ENCODE measurements at places on chromosomes 2 and 18.

DNA sequence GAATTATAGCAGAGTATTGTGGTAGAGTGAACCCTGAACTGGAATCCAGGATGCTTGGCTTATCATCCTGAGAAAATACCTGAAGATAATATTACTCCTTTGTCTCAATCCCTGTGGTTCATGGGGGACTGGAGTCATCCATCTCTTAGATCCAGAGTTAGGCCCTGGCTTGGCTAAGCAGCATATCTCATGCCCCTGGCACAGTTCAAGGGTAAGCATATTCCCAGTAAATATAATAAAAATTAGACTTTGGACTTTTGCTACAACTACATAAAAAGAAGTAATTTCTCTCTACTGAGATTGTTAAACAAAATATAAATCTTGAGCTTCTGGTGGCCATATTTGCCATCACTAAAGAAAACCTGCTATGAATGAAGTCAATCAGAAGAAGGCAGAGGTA lies 47.7 kb upstream of the STK39 start:
- DNase-seq, result no peak

DNA sequence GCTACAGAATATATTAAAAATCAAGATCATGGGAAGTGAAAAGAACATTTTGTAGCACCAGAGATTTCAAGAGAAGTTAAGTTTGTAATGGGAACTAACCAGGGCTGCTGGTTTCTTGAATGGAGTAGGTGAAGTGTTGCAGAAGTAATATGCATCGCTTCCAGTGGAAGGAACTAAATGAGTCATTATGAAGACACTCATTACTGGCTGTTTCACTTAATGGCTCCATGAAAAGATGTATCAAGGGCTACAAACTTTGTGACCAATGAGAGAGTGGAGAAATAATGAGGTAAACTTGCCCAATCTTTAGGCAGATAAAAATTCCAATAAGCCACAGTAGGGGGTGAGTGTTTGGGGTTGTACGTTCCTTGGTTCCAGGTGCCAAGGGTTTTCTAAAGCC lies 380.4 kb upstream of the POU3F3 start:
- DNase-seq, result peak; percentile 34

DNA sequence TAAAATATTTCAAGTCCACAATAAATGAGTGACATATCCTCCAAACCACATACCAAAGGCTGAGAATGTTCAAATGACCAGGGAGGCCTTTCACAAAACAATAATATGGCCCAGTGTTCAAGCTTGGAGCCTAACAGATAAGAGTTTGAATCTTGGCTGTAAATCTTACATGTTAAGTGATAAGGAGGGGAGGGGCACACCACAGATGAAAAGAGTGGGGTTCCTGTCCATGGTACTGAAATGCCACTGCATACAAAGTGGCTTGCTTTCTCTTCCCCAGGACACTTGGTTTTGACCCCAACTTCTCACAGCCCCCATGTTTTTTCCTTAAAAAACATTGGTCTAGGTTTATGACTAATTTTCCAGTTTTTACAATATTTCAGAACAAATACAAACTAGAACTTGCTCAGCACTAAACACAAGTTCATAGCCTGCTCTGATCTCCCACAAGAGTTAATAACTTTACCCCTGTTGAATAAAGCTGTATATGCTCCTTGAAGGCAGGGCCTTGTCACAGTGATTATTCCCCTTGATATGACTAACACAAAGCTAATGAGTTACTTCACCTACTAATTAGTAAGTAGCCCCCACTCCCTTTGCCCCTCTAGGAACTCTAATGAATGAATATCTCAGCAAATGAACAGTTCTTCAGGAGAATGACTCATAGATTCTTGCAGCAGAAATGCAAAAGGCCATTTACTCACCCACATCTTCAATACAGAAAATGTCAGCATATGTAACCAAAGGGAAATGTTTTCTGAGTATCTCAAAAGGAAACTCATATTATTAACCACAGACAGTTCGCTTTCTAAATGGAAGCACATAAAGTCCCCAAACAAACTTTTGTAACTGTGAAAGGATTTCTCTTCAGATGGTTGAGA lies 142.2 kb downstream of the SATB2 start:
- peak; percentile 31 for DNase-seq

GRCh38 chr2:74317701-74318100 lies 25.5 kb downstream of the SLC4A5 start:
- no peak for DNase-seq

DNA sequence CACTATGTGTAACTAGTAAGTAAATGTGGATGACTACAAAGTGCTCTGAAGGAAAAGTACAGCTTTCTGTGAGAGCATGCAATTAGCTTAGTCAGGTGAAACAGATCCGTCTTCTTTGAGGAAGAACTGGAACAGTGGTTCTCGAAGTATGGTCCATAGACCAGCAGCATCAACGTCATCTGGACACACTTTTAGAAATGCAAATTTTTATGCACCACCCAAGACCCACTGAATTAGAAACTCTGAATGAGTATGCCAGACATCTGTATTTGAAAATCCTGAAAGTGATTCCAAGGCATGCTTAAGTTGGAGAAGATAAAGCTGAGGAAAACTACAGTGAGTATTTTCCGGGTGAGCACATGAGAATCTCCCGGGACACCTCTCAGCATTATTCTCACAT lies 130.7 kb upstream of the SPHKAP start:
- no peak for DNase-seq

DNA sequence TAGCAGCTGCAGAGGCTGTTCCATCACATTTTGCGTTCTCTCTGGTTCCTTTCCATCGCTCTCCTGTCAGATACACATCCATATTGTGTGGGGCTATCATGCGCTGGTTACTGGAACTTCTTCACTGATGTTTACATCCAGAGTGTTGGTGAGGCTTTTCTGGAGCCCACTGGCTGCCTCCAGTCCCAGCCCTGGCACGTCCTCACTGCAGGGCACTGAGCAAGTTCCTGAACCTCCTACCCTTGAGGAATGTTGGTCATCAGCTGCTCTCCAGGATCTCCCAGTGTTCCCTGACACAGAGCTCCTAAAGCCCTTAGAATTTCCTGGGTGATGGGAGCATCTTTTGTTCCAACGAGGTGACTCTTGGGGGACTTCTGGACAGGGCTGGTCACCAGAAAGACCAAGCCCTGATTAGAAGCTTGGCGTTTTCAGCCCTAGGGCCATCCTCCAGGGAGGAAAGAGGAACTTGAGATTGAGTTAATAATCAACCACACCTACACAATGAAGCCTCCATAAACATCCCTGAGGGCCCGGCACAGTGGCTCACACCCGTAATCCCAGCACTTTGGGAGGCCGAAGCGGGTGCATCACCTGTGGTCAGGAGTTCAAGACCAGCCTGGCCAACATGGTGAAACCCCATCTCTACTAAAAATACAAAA lies 81.3 kb downstream of the TFCP2L1 start:
- DNase-seq, result peak; percentile 45

GRCh38 chr2:128384446-128384845 lies 65.8 kb upstream of the HS6ST1 start:
- DNase-seq, result no peak

DNA sequence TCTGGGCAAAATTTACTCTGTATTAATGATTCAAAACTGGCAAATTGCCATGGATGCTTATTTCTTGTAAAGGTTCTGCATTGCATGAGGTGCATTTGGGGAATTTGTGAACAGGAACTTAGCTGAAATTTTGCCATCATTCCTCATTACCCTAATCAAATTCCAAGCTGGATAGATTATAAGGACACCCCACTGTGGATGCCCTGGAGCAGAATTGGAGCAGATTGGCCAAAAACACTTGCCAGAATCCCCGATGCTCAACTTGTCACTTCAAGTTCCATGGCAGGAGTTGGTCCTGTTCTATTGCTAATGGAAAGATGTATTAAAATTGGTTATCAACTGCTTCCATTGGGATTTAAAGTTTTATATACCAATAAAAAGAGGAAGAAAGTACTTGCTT lies 237.9 kb downstream of the CCDC102B start:
- DNase-seq, result no peak

GRCh38 chr2:151762694-151763093 lies 28.4 kb upstream of the NEB start:
- DNase-seq, result no peak

DNA sequence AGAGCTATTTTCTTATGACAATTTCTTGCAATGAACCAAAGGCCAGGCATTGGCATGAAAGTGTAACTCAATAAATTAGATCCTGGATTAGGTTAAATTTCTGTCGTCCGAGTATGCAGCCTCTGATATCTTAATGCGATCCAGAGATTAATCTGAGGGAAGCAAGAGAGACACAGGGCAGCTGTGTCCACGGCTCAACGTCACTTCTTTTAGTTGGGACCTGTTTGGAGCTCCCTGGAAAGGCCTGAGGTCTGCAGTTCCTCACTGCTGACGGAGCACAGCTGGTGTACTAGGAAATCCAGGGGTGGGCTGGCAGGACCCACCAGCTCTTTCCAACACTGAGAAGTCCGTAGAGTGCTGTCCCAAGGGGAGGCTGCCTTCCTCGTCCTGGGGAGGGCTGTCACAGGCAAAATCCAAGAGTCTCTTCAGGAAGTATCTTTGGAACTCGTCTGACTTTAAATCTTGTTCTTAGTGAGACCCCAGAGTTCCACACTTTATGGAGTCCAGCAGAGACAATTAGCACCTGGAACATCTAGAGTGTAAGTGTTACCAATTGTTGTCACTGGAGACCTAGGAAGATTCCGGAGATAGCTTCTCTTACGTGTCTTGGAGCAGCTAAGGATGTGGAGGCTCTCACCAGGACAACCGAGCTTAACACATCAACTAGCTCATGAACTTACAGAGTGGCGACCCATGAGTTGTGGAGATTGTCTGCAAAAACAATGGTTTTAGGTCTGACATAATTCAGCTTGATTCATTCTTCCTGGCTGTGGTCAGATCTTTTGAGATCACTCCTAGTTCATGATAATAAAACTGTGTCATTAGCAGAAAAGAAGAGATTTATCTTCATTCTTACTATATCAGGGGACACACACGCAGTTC lies 173.7 kb downstream of the ACKR3 start:
- peak; percentile 62 for DNase-seq

- peak; percentile 39 for DNase-seq
These were observed 625.6 kb downstream of the EPHA4 start for GRCh38 chr2:220946552-220946951.

GRCh38 chr18:22609642-22610041 lies 191.9 kb upstream of the CTAGE1 start:
- peak; percentile 17 for DNase-seq

- DNase-seq, result peak; percentile 78
These were observed 24.3 kb upstream of the KLHL29 start for GRCh38 chr2:23360571-23361125.

GRCh38 chr2:202036601-202037037 lies 3.0 kb downstream of the FZD7 start:
- DNase-seq, result no peak

DNA sequence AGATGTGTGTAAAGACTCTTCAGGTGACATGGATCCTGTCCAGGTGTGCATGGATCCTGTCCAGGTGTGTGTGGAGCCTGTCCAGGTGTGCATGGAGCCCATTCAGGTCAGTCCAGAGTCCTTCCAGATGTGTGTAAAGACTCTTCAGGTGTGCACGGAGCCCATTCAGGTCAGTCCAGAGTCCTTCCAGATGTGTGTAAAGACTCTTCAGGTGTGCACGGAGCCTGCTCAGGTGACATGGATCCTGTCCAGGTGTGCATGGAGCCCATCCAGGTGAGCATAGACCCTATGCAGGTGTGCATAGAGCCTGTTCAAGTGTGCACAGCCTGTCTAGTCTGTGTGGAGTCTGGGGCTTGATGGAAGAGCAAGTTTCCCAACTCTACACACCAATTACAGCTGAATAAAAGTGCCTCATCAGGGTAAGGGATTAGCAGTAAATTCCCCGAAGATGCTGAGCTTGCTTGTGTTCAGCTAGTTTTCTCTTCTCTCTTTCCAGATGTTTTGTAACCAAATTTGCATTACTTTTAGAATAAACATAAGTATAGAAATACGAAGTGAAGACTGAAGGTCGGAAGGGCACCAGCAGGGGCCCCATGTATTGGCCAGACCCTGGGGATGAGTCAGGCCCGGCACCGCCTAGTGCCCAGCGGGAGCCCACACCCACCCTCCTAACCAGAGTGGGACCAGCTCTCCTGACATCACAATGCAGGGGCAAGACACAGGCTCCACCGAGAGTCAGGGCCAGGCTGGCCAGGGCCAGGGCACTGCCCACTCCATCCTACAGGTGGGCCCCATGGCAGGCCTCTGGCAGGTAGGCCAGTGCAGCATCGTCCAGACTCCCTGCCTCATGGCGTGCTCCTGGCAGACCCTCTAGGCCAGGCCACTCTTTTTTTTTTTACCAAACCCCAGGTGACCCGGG lies 38.6 kb upstream of the GPC1 start:
- DNase-seq, result no peak

GRCh38 chr2:235740821-235741220 lies 247.0 kb downstream of the AGAP1 start:
- DNase-seq, result peak; percentile 26

- DNase-seq, result no peak
These were observed 200.2 kb downstream of the RAD51AP2 start for GRCh38 chr2:17318013-17318412.

DNA sequence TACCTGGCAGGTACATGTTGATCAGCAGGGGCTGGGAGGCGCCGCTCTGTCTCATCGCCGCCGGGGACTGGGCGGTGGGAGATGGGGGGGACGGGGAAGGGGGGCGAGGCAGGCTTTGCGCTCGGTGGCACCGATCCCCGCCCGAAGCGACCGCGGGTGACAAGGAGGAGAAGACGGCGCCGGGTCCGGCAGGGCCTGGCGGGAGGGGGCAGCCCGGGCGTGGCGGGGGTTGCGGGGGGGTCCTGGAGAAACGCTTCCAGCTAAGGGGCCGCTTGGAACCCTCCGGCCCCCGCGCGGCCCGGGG lies at the start of gene FEV:
Gene FEV (minus strand): TSS at position 164 of the 304 bp plus-strand sequence. CDS start 109 bp downstream, at position 55.
- DNase-seq, result no peak

GRCh38 chr2:241545106-241545505 lies 13.4 kb upstream of the BOK start:
- DNase-seq, result peak; percentile 39

GRCh38 chr2:233387667-233388528 lies 33.6 kb downstream of the DGKD start:
- DNase-seq, result peak; percentile 53

- no peak for DNase-seq
These were observed 27.5 kb downstream of the INHBB start for GRCh38 chr2:120373424-120373823.

- DNase-seq, result no peak
These were observed 17.0 kb upstream of the FRZB start for GRCh38 chr2:182883451-182883850.

DNA sequence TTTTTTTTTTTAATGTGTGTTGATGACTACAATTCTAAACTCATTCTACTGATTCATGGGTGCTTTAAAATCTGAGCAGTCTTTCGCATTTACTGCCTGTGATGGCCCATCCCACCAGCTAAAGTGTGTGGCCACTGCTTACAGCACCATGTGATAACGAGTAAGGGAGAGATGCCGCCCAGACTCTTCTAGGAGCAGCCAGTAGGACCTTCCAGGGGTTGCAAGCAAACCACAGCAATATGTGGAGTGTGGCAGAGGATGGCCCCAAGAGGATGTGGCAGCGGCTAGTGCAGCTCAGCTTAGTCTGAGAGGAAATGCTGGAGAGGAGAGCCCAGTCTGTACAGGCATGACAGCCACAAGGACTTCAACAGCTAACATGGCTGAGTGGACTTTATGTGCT lies 14.9 kb downstream of the IL1B start:
- DNase-seq, result no peak

Data from kidney tubule cell (primary cell).